Left colon (tissue), 2 donors: ENCODE measurements at places on chromosomes 6 and 20. TPM values are rescaled to one million over a fixed set of nuclear protein-coding genes. Genes with fewer than 3 reads are reported as not detected.
A peak's percentile ranks its signal among the peaks of the same experiment; 100 is the strongest.

Gene ID4
- total RNA-seq, result 2.8 TPM

Gene MAN1A1
- total RNA-seq, result 94.3 TPM

Gene ABHD16B
- not detected for total RNA-seq

Gene TCP11
- total RNA-seq, result not detected

Gene DEFB132
- total RNA-seq, result not detected

DNA sequence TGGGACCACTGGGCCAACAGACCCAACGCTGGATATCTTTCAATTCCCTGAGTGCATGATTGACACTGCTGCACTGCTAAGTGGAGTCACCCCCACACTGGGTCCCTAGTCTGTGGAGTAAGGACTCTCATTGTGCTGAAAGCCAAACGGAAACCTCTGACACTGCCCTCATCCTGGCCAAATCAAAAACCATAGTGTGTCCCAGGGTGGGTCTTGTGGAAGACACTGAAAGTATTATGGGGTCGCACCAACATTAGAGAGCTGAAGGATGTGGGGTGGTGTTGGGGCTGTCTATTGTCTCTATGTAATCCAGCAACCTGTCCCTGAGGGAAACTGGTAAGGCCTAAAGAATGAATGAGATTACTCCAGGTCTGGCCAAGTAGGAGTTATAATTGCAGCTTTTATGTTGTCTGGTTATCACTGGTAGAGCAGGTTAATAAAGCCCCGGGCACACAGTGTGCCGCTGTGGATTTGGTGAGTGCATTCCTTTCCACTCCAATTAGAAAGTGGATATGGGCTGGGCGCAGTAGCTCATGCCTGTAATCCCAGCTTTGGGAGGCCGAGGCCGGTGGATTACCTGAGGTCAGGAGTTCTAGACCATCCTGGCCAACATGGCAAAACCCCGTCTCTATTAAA is 57.9 kb downstream of the HLA-A start:
- no peak for DNase-seq

DNA sequence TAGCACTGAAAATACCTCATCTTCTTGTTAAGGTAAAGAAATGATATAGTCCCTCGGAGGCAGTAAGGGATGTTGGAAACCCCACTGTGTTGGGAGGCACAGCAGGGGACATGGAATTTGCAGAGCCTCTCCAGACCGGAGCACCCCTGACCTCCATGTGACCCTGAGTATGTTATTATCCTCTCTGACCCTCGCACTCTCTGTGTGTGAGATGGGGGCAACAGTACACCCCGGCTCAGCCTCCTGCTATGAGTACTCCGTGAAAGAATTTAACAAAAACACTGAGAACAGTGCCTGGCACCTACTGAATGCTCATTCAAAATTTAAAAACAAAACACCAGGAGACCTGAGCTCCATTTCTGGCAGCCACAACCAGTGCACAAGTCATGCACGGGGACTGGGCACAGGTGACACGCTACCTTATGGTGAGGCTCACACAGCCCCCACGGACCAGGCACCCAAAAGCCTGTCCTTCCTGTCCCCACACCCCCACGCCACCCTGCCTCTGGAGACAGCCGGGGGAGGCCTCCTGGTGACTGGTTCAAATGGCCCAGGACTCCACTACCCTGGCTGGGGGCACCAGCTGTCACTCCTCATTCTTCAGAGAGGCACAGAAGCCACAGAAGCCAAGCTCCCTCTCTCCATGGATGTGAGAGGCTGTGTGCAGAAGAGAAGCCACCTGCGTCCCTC is 6.1 kb downstream of the NINL start:
- DNase-seq, result no peak

DNA sequence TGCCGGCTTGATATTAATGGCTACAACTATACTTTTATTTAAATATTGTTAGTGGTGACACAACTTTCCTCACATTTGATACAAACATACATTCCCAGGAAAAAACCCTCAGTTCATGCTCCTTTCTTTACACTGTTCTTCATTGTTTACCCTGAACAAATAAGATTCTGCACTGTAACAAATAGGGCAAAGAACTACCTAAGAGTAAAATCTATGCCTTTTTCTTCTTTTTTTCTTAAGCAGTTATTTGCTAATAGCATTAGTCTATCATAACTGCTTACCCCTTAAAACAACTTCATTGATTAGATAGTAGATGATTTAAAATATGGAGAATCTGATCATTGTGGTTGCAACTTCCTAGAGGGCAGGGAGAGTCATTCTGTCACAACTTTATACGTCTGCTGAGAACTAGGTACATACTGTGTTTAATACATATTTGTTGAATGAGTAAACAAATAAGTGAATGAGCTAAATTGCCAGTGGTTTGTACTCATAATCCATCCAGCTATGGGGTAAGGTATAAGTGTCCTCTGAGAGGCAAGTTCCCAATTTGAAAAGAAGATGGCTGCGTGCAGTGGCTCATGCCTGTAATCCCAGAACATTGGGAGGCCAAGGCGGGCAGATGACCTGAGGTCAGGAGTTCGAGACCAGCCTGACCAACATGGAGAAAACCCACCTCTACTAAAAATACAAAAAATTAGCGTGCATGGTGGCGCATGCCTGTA is 161.0 kb downstream of the CDK19 start:
- no peak for DNase-seq

- no peak for DNase-seq
These were observed 47.9 kb upstream of the SLC22A16 start for GRCh38 chr6:110524305-110524704.

DNA sequence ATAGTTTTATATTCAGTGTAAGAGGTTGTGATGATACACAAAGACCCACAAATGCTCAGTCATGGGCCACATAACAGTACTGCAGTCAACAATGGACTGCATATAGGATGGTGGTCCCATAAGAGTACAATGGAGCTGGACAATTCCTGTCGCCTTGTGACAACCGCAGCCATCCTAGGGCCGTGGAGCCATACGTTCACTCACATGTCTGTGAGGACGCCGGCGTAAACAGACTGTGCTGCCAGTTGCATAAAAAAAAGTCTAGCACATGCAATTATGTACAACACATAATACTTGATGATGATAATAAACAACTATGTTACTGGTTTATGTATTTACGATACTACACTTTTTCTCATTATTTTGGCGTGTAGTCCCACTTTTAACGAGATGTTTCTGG is 30.9 kb downstream of the BFSP1 start:
- no peak for DNase-seq

DNA sequence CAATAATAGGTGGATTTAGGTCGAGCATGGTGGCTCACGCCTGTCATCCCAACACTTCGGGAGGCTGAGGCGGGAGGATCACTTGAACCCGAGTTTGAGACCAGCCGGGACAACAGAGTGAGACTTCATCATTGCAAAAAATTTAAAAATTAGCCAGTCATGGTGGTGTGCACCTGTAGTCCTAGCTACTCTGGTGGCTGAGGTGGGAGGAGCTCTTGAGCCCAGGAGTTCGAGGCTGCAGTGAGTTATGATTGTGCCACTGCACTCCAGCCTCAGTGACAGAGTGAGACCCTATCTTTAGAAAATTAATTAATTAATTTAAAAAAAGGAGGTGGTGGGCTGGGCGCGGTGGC is 13.4 kb upstream of the C20orf203 start:
- DNase-seq, result no peak

DNA sequence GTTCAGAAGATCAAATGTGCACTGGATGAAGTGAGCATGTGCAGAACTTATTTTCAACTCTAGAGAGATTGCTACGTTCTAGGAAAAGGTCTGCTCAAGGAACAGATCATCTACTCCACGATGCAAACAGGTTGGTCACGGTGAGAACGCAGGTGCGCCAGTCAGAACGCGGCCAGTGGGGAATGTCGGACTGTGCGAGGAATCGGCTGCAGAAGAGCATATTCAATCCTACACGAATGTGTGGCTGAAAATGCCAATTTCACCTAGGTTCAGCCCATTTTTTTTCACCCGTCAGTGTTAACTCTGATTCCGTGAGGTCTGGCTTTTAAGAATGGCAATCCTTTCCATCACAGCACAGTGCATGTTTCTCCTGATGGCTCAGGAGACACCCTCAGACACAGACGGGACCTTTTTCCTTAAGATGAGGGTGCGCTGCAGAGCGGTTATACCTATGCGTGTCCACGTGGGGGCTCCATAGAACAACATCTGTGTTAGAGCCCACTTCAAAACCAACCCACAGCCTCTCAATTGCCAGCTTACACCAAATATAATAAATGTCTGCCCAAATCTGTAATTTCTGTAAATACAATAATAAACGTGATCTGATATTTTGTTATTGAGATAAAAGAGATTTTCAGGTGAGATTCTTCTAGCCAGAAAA is 250.4 kb downstream of the FOXA2 start:
- DNase-seq, result peak; percentile 40

DNA sequence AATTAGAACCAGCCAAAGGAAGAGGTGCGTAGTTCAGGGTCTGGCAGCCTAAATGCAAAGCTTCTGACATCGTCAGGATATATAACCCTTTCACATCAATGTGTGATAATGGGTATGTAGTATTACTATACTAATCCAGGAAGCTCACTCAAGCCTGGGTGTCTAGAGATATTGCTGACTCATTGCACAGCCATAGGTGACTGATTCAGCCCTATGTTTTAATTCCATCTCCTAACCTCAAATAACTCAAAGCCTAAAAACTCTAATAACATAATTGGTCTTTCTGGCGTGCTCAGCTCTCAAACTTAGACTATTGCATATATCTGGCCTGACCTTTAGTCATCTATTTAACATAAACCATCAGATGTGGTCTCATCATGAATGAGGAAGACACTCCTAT is 658.4 kb downstream of the TBC1D32 start:
- no peak for DNase-seq

- DNase-seq, result no peak
These were observed 200.9 kb downstream of the NFATC2 start for GRCh38 chr20:51341581-51341980.

DNA sequence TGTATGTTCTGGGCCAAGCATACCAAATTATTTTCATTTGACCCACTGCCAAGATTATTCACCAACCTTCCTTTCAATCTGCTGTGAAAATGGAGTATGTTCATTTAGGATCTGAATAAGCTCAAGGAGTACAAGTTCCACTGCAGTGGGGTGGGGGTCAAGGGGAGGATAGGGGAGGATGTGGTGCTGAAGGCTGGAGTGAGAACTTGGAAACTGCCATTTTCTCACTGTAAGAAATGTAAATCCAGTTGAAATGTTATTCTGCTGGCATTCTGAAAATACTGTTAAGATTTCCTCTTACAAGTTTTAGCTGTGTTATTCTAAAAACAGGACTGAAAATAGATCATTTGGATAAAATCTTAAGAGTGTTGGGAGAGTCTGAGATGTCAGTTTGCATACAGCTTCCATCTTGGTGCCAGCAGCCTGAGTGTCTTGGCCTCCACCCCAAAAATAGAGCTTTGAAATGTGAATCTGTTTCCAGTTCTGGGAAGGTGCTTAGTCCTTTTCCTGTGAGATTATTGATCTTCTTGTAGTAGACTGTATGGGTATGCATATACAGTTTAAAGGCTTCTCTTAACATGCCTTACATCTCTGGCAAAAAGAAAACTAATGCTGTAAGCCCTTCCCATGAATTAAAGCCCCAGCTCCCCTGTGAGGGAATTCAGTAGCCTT is 84.3 kb downstream of the CTNNBL1 start:
- no peak for DNase-seq

DNA sequence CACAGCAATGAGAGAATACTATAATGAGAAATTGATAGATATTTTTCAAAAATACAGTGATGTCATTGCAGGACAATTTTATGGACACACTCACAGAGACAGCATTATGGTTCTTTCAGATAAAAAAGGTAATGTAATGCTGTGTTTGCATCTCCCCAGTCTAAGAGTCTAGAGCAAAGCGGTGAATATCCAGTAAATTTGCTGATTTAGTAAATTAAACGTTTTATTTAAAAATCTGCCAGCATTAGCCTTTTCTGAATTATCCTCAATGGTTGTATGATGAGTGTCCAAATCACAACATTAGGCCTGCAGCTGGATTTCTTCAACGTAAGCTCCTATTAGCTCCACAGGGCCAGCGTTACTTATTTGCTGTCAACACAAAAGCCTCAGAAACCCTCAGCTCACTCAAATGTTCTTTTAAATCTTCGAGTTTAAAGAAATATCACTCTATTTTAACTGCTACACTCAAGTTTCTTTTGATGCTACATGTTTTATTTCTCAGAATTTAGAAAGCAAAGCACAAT is 16.0 kb downstream of the SMPDL3A start:
- DNase-seq, result no peak

GRCh38 chr6:157592541-157592940 is 211.6 kb downstream of the ZDHHC14 start:
- no peak for DNase-seq

DNA sequence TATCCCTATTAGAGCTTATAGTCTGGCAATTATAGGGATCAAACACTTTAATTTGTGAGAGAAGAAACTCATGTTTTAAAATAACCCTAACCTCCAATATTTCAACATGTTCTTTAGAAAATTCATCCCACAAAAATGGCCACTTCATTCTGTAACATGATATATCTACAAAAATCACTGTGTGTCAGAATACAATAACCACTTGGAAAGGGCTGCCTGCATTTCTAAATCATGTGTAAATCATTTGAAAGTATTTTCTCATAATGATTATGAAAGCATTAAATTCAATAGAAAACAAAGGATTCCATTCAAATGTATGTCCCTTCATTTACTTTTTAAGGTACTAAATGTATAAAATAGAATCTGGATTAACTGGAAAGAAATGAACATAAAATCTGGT is 101.4 kb upstream of the NHSL1 start:
- DNase-seq, result no peak

GRCh38 chr6:484086-484745 is 92.7 kb downstream of the IRF4 start:
- DNase-seq, result no peak

- no peak for DNase-seq
These were observed 87.5 kb upstream of the TMEM170B start for GRCh38 chr6:11450037-11450436.

GRCh38 chr6:148868314-148868713 is 121.5 kb downstream of the UST start:
- no peak for DNase-seq
